ENCODE measurements at places on chromosomes 2 and 18.

- no peak for DNase-seq
These were observed 515.2 kb upstream of the FANCL start for GRCh38 chr2:58756336-58756735.

- peak; percentile 27 for DNase-seq
These were observed 254.8 kb downstream of the CDH2 start for GRCh38 chr18:27921904-27922751.

DNA sequence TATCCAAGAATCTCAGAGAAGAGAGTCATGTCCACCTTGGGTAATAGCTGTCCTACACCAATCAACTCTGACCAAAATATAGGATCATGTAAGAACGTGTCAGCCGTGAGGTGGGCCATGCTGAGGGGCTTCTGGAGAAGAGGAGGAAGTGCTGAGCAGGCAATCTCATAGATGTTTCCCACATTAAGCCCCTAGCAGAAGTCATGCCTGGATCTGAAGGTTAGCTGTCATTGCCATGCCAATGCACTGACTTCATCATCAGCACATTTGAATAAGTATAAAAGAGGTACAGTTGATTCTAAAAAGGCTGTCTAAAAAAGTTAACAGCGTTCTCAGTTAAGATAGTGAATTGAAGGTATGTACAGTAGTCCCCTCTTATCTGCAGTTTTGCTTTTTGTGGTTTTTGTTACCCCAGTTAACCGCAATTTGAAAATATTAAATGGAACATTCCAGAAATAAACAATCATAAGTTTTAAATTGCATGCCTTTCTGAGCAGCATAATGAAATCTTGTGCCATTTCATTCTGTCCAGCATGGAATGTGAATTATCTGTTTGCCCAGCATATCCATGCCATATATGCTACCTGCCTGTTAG is 67.2 kb upstream of the TMEM17 start:
- no peak for DNase-seq

DNA sequence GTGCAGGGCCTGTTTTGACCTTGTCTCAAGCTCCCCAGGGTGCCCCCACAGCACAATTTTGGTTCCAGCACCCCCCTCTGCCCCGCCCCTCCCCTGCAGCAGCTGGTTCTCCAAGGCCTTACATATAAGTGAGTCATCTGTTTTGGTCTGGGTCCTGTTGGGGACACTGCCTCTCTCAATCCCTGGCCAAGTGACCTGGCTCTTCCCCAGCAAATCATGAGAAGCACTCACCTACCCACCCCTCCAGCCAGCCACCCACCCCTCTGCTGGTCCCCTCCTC is 90.5 kb downstream of the INHBB start:
- DNase-seq = peak; percentile 58

DNA sequence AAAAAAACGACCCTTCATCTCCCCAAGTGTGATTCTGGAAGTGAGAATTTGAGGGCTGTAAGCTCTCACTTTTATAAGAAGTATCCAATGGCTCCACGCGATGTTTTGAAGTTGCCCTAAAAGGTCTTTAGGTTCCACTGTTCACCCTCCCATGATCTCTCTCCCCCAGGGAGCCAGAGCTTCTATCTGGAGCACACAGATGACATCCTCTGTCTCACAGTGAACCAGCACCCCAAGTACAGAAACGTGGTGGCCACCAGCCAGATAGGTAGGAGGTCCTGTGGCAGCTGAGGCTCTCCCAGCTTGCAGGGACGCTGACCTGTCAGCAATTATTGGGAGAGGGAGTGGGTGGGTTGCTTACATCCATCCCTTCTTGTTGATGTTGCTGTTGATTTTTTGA is 97.8 kb downstream of the RTN4 start:
- DNase-seq = no peak

GRCh38 chr2:126891681-126892500 is 6.8 kb upstream of the TEX51 start:
- DNase-seq = no peak

GRCh38 chr2:190452433-190452832 is 44.3 kb downstream of the MFSD6 start:
- DNase-seq = no peak

- DNase-seq = no peak
These were observed 86.9 kb downstream of the ACVR1 start for GRCh38 chr2:157789256-157789655.

GRCh38 chr18:6814882-6815425 is 85.4 kb downstream of the ARHGAP28 start:
- no peak for DNase-seq

DNA sequence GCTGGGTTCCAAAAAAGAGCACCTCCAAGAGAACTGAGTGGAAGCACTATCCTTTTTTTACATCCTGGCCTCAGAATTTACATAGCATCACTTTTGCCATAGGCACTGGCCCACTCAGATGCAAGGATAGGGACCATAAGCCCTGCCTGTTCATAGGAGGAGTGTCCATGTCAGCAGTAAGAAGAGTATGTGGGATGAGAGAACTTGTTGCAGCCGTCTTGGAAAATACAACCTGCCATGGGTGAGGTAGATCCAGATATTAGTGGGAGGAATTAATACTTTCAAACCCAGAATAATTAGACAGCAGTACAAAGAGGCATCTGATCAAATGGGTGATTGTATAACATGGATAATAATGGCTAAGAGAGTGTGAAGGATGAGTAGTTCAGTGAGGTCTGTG is 110.7 kb upstream of the CELF4 start:
- no peak for DNase-seq

GRCh38 chr2:49111456-49111855 is 42.9 kb downstream of the FSHR start:
- DNase-seq = no peak

- DNase-seq = no peak
These were observed 170.3 kb downstream of the GFPT1 start for GRCh38 chr2:69216535-69217332.

DNA sequence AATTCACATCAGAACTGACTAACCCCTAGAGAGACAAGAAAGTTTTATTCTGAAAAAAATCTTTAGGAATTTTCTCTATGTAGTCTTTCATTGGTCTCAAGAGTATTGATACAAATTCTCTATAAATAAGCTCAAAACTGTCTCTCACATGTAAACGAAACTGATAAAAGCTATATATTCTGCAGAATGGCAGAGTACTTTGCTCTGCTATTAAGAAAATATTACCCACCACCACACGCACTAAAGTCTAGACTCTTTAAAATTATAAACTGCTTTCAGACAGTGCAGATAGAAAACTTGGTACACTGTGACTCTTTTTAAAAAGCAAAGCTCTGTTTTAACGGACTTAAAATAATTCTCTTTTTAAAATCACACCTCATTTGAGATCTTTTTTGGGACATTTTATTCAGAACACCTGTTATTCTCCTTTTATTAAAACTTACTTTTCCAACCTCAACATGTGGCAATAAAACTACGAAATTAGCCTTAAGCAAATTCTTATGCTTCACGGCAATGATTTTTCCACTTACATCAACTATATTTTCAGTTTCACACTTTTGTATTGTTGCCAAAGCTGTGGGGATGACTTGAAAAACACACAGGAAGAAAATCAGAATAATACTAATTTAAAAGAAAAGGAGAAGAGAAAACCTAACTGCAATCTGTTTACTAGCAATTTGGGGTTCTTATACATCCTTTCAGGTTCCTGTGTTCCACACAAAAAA is 58.0 kb downstream of the CCDC88A start:
- DNase-seq = no peak

GRCh38 chr2:101486258-101486701 is 11.4 kb upstream of the RFX8 start:
- no peak for DNase-seq

DNA sequence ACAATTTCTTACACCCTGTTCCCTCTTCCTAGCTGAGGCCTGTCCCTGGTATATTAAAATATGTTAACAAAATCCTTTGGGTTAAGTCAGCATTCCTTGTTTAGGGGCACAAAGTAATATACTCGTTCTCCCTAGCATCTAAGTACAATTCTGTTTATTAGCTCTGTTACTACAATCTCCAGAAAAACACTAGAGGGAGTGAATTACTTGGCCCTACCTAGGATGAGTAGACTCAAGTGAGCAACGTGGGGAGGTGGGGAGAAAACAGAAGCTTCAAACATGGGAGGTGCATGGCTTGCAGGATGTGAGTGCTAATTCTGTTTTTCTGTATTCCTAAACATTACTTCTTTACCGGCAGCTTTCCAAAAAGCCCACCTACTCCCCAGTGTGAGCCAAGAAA is 89.7 kb downstream of the FSIP2 start:
- no peak for DNase-seq

GRCh38 chr2:237200462-237200861 is 114.8 kb downstream of the COPS8 start:
- no peak for DNase-seq

GRCh38 chr2:136107051-136108033 is 10.6 kb downstream of the CXCR4 start:
- no peak for DNase-seq

- DNase-seq = no peak
These were observed 129.5 kb upstream of the TRIB2 start for GRCh38 chr2:12587228-12587627.

DNA sequence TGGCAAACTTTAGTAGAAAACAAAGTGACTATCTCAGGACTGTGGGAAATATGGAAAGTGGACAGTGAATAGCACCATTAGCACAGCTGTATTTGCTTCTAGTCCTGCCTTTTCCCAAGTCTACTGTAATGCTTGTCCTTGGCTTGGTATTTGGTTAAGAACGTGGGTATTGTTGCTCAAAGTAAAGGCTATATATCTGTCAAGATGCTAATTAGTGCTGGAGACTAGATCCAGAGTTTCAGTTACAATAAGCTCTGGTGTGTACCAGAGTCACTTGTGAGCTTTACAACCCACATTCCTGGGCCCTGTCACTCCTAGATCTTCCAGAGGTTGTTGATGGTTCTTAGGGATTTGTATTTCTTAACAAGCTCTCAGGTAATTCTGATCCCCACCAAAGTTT is 313.6 kb downstream of the SLC8A1 start:
- DNase-seq = no peak

DNA sequence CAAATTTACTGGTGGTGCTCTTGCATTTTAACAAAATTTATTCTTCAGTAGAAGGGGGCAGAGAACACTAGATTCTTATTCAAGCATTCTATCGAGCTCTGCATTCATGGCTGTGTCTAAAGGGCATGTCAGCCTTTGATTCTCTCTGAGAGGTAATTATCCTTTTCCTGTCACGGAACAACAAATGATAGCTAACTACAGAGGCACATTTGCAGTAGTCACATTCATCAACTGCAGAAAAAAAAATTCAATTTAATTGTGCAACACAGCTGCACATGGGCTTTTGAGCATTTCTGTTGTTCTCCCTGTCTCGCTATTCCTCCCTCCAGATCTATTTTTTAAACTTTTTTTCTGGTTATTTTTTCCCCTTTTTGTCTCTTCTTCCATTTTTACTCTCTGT is 13.0 kb upstream of the DLX1 start:
- no peak for DNase-seq

DNA sequence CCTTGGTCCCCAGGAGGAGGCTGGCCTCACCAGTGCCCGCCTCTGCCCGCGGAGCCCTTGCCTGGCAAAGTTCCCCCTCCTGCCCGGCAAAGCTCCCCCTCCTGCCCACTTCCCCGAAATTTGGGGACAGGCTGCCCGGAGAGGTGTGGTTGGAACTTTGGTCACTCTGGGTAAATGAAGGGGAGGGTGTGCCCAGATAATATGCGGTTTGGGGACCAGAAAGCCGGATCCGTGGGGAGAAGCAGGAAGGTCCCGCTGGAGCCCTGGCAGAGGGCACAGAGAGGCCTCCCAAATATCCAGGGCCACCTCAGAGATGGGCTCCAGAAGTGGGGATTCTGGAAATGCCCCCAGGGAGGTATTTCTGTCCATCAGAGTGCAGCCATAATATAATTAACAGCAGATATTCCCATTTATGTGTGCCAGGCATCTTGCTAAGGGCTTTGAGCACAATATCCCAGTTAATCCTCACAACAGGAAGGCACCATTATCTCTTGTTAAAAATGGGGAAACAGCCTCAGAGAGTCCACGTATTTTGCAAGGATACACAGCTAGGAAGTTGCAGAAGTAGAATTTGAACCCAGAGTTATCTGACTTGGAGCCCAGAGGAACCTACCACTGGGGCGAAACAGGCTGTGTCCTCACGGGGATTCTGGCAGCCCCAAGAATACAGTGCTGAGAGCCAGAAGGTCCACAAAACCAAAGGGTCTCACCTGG is 914 bp downstream of the STEAP3 start:
- DNase-seq = no peak

- DNase-seq = no peak
These were observed 208.2 kb upstream of the ALPP start for GRCh38 chr2:232170396-232170795.

DNA sequence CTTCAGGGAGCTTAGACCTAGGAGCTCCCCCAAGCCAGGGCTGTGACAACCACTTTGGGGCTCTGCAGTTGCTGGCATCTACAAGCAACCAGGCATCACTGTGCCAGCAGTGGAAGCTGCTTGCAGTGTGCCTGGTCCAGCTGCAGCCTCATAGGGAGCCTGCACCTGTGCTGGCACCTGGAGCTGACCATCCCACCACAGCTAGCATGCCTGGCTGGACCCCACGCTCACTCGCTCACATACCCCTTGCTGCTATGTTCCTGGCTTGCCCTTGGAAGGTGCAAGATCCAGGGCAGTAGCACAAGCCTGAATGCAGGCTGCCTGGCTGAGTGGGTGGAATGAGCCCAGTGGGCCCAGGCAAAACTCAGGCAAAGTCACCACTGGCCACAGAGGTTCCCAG is 82.5 kb downstream of the ZNF804A start:
- no peak for DNase-seq

DNA sequence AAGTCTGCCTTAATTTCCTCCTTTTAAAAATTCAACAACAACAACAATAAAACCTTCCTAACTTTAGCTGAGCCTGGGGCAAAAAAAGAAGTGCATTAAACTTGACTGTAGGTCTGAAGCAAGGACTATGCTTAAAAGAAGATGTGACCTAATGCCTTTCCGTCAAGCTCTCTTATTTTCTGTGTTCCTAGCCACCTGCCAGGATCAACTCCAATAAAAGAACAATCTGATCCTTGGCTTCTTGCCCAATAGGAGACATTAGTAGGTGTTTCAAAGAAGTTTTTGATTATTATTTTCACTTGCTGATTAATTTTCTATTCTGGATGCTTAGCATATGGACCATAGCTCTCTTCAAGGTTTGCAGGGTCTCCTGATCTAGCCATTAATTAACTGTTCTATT is 237.5 kb downstream of the STK39 start:
- DNase-seq = no peak

GRCh38 chr2:45691171-45691999 is 39.9 kb downstream of the PRKCE start:
- no peak for DNase-seq

GRCh38 chr2:224039080-224039769 is at the start of gene SERPINE2:
Gene SERPINE2 (minus strand): TSS chr2:224039286. CDS start chr2:224001900, 37,386 bp downstream.
- peak; percentile 90 for DNase-seq

- DNase-seq = no peak
These were observed 180.6 kb downstream of the RDH14 start for GRCh38 chr2:18379870-18380269.
